GOT3 (cell line): ENCODE measurements at places on chromosomes 1 and 21.

GRCh38 chr1:7703321-7704213, 67.5 kb upstream of the VAMP3 start:
- no peak for DNase-seq

GRCh38 chr1:186536273-186536890, 75.5 kb upstream of the PDC start:
- DNase-seq = no peak

GRCh38 chr21:40436261-40436660, 410.7 kb downstream of the DSCAM start:
- no peak for DNase-seq

DNA sequence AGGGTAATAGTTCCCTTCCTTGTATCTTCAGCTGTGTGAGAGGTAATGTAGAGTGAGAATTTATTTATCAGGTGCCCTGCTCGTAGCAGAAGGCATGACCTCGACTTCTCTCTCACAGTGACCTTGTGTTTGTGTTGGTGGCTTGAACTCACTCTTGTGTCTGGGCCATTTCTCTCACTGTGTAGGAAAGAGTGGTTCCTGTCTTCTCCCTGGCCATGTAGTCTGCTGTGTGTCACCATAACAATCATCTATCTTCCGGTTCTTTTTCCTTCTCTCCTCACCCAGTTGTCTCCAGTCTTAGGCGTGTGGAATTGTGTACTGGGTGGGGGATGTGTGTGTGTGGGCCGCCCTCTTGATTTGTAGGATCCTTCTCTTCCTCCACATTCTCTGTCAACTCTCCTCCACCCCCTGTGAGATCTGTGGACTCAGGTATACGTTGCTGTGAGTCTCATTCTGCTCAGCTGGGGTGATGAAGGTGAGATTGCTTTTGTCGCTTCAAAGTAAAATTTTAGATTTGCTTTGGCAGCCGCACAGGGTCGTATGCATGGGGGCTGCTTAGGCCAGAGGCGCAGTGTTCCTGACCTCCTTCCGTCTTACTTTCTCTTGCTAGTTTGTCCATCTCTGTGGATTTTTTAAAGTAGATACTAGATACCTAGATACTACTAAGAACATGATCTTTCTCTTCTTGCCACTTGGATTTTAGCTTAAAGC, 31.6 kb downstream of the MAPKAPK2 start:
- no peak for DNase-seq

DNA sequence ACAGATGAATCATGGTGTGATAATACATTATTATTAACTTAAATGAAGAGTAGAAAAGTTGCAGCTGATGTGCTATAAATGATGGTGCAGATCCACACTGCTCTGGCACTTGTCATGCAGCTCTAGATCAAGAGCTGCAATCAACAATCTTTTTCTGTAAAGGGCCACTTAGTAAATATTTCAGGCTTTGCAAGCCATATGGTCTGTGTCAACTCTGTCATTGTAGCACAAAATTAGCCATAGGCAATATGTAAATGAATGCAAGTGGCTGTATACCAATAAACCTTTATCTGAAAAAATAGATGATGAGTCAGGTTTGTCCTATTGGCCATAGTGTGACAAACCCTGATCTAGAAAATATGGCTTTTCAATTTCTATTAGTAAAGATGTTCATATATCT, 66.6 kb downstream of the RGS18 start:
- DNase-seq = no peak
